CD4-positive, alpha-beta T cell treated with Interleukin-17A for 1 hour (primary cell): ENCODE measurements at places on chromosomes 1 and 21.

GRCh38 chr1:192002063-192002462 lies 156.2 kb upstream of the RGS18 start:
- DNase-seq: no peak

GRCh38 chr1:153805886-153806719 lies 30.9 kb downstream of the SLC27A3 start:
- peak; percentile 9 for DNase-seq

- no peak for DNase-seq
Observed at GRCh38 chr1:70586046-70586445, 175.0 kb downstream of the CTH start.

- DNase-seq: no peak
Observed at GRCh38 chr21:46216132-46216747, 12.3 kb downstream of the LSS start.

DNA sequence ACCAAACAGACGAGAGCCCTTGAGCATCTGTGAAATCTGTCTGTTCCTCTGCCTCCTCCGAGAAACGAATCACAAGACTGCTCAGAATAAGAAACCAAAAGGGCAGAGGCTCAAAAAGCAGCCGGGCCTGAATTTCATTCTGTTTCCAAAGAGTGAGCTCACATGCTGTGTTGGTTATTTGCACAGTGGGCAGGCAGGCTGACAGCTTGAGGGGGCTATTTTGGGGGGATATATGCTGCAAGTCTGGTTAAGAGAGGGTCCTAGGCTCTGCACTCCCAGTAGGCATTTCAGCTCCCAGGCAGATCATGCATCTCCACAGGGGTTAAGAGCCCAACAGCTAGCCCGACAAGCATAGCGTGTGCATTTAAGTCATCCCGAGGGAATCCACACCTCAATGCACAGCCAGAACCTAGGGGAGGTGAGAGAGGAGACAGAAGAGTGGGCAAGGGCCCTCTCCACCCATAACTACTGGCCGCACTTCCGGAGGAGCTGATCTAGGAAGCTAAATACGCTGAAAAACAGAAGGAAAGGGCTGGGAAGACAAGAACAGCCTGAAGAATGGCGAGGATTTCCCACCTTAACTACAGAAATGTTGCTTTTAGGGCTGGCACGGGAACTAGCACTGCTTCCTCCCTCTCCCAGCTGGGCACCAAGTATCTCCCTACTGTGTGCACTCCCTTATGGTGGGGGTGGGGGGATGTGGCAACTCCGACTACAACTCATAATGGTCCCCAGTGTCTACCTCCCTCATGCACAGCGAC lies 3.7 kb downstream of the PGBD5 start:
- DNase-seq: no peak

- DNase-seq: no peak
Observed at GRCh38 chr1:27414091-27414490, 21.7 kb downstream of the GPR3 start.

GRCh38 chr1:42136466-42136865 lies 16.7 kb upstream of the GUCA2B start:
- DNase-seq: no peak

DNA sequence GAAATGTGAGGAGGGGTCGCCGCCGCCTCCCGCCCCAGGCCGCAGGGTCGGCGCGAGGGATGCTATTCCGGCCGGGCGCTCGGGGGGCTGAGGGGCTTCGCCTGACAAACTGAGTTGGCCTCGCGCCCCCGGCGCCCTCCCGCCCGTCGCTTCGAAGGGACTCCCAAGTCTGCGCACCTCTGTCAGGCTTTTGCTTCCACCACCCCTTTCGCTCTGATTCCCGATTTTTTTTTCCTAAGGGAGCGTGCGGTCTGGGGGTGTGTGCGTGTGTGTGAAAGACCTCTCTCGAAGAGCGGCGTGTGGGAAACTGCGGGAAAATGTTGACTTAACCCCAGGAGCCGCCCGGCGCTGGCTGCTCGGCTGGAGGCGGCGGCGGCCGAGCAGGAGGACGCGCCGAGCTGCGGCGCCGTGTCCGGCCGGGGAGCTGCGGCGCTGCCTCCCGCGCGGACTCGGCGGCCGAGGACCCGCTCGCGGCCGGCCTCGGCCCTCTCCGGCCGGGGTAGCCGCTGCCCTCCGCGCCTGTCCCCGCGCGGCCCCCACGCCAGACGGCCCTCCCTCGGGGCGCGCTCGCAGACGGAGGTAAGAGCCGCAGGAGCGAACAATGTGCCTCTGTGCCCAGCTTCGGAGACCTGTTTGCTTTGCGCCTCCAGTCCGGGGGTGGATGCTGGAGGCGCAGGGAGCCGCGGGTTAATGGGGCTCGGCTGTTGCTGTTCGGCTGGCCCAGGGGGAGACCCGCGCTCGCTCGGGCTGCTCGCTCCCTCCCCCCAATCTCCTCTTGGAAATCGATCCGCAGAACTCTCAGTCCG lies 1.1 kb downstream of the ADGRL2 start:
- DNase-seq: no peak

- no peak for DNase-seq
Observed at GRCh38 chr1:197141575-197141974, 4.9 kb downstream of the ASPM start.

- DNase-seq: no peak
Observed at GRCh38 chr1:15427280-15427666, 11.0 kb upstream of the CTRC start.

- DNase-seq: no peak
Observed at GRCh38 chr1:218350035-218350525, 4.9 kb downstream of the TGFB2 start.

GRCh38 chr1:199243423-199244061 lies 604.7 kb downstream of the PTPRC start:
- peak; percentile 74 for DNase-seq

DNA sequence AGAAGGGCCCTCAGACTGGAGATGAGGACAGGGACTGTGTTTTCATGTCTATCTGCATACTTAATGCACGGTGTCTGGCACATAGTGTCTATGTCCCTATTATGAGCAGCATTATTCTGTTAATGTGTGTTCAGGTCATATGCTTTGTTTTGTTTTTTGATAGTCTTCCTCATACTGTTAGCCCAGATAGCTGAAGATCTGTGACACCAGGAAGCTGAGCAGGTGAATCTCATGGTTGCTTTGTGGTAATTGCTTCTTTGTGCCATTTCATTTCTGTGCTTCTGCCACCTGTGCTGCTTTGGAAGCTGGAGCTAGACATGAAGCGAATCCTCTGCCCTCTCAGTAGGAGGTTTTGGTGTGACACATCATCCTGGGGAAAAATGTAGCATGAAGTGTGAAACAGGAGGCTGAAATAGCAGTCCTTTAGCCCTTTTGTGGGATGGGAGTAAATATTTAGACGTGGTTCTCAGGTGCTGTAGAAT lies 15.8 kb downstream of the SMAP2 start:
- DNase-seq: peak; percentile 56

- DNase-seq: no peak
Observed at GRCh38 chr21:38839328-38840286, 33.9 kb downstream of the ETS2 start.
